ENCODE measurements at places on chromosomes 11 and 22.
A peak's percentile ranks its signal among the peaks of the same experiment; 100 is the strongest.

GRCh38 chr22:29306835-29307595 is 565 bp downstream of the GAS2L1 start:
- no peak for DNase-seq

- DNase-seq = no peak
Observed at GRCh38 chr11:69448471-69449284, 32.8 kb upstream of the LINC01488 start.

DNA sequence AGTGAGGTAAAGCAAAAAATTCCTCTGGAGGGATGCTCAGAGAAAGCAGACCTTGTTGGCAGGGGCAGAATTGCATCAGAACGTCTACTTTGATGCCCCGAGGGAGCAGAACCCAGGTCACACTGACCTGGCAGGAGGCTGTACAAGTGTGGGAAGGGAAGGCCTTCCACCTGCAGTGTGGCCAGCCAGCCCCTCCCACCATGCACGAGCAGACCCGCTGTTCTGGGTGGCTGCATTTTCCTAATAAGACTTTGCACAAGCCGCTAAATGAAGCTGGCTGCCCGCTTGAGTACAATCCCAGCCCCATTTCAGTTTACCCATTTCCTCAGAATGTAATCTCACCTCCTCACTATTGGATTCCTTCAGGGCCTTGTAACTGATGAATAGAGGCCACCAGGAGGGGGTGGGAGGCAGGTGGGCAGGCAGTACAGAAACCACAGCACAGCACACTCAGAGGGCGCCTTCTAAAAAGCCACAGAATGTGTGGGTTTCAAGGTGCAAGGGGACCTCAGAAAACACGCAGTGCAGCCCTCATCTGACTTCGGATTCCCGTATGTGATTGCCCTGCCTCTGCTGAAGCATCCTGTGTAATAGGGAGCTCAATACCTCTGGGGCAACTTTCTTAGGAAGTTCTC is 316.6 kb downstream of the OPCML start:
- no peak for DNase-seq

DNA sequence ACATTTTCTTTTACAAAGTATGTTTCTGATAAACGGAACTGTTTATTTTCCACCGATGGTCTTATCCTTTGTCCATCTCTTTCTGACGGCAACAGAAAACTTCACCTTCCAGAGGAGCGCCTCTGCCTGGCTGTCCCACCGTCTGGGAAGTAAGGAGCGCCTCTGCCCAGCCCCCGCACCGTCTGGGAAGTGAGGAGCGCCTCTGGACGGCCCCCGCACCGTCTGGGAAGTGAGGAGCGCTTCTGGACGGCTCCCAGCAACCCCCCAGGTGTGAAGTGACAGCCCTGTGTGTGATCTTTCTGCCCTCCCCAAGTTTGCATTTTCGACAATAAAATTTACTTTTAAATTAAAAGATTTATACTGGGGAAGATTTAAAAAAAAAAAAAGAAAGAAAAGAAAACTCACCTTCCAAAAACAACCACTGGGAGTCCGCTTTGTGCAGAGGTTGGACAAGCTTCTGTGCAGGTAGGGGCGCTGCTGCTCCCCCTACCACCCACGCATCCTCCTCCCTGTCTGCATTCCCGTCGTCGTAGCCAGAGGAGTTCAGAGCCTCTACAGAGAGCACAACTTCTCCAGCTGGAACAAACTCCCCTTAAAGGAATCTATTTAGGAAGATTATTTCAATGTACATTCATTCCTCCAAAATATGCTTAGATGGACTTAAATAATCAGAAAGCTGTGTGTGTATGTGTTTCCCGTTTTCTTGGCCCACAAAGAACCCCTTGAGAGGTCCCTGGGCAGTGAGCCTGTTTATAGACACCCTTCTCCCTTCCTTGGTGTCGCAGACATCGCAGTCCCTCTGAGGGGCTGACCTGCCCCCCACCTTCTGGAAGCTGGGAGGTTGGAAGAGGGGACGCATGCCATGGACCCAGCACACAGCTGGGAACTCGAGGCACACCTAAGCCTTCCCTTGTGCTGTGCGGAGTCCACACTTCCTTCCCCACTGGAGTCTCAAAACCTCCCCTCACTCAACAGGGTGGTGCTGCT is 849 bp upstream of the APOBEC3B start:
- peak; percentile 17 for DNase-seq

GRCh38 chr11:117862019-117862725 is 14.3 kb downstream of the FXYD6 start:
- DNase-seq = no peak

- DNase-seq = no peak
Observed at GRCh38 chr11:44601471-44602370, 36.3 kb downstream of the CD82 start.

- no peak for DNase-seq
Observed at GRCh38 chr11:67113231-67113721, 5.8 kb upstream of the KDM2A start.

DNA sequence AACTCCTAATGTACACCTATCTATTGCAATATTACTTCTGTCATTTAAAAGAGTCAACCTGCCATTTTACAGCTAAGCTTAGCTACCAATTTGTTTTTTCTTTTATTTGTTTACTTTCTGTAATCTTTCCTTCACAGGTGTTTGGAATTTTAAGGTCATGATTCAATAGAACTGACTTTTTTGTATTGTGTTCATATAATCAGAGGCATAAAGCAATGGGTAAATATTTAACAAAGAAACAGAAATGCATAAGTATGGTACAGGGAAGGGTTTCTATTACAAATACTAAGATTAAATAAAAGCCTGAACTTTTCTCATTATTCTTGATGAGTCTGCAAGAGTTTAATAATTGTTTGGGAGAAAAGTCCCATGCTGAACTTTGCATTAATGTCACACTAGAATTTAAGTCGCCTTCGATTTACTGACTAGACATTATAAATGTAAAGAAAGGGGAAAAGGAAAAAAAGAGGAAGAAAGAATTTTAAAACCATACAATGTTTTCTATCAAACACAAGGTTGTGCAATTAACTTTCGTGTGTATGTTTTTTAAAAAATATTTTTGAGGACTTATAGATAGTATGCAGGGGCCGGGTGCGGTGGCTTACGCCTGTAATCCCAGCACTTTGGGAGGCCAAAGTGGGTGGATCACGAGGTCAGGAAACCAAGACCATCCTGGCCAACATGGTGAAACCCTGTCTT is 35.0 kb upstream of the HIPK3 start:
- DNase-seq = no peak

DNA sequence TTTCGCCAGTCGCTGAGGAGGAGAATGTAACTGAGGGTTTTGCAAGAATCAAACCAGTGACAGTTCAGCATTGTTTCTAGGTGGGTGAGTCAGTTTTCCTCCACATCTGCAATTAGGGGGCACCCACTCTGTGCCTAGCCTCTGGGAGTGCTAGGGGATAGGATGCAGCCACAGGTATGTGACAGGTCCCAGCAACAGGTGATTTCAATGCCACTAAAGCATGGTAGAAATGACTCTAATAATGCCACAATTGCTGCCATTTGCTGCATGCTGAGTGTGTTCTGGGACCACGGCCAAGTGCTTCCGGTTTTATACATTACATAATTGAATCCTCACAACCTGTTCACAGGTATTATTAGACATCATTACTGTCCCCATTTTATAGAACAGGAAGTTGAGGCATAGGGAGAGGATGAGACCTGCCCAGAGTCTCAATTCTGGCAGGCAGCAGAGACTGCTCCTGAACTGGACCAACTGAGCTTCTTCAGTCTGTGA is 556 bp downstream of the CRYBB2 start:
- no peak for DNase-seq

DNA sequence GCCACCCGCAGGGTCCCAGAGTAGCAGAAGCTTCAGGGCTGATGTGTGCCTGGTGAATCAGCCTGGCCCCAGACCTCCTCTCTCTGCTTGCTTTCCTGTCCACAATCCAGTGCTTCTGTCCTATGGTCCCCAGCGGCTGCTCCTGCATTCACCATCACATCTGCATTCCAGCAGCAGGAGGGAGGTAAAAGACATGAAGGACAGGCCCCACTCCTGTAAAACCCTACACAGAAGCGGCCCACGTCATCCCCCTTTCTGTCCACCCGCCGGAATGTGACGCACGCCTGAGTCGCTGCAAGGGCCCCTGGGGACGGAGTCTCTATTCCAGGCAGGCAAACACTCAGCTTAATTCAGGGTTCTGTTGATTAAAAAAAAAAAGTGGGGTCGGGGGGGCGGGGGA is 58.3 kb downstream of the CDKN1C start:
- no peak for DNase-seq

DNA sequence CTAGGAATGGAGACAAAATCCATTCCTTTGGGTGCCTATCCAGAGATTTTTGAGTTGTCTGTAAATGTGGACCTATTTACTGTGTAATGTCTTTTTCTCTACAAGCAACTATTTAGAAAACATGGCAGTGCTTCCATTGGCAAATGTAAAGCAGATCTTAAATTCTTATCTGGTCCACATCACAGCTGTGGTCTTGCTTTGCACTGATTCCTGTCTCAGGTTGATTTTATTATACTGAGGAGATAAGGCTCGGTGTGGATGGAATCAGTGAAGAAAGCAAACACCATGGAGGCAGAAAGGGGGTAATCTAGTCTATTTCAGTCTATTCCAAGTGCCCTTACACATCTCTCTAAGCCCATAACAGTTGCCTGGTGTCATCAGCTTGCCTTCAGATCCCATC is 160.5 kb downstream of the NCAM1 start:
- DNase-seq = no peak

DNA sequence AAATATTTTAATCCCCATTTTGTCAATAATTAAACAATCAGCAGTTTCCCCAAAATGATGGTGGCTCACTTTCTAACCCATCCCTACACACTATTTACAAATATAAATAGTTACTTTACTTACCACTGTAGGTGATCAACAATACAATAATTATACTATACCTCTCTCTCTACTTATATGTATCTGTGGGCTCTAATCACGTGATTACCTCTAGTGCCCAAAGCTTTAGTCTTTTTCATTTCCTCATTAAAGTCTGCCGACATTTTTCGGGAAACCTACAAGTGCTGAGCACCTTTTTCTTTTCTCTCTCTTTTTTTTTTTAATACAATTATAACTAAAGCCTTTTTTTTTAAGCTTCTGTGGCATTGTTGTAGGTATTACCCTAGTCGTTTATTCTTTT is 23.9 kb downstream of the DLG2 start:
- no peak for DNase-seq

GRCh38 chr11:70233511-70233934 is 30.4 kb downstream of the FADD start:
- no peak for DNase-seq

DNA sequence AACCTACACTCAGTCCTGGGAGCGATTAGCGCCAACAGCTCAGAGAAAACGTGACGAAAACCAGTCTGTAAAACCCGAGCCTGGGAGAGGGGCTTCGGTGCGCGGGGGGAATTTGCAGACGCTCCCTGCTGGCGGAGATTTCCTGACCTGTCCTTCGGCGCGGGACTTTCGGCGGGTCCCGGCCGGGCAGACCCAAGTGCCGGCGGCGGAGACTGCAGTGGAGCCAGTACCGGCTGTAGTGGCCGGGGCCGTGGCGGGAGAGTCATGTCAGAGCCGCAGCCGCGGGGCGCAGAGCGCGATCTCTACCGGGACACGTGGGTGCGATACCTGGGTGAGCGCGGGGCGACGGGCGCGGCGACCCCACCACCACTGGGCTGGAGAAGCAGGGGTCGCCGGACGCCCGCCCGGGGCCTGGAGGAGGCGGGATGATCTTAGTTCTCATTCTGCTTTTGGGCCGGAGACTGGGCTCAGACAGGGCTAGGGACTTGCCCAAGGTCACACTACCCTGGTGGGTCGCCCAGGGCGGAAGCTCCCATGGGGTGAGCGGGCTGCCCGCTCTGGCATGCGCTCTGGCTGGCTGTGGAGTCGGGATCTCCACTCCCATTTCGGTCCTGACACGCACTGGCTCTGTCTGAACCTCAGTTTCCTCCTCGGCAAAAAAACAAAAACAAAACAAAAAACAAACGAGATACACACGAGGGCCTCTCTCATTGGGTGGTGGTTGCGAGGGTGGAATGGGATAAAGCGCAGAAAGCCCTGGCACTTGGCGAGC is at the start of gene MTFP1:
Gene MTFP1, plus strand, starts transcription at position 153 of the 772 bp plus-strand sequence. Its CDS starts 112 bp downstream, at position 265.
- DNase-seq = no peak

DNA sequence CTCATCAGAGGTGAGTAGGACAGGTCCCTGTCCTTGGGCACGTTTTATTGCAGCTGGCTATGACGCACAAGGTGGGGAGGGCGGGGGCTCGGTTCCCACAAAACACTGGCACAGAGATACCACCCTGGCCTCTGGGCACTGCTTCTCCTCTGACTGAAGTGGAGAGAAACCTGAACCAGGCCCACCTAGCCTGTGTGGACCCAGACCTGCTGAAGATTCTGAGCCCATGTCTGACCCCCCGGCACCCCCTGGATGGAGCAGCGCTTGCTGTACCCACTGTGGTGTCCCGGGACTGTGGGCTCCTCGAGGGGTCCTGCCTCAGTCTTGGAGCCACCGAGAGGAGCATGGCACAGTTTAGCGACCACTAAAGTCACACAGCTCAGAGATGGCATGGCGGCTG is 72.6 kb downstream of the PARVB start:
- no peak for DNase-seq

All from fibroblast of the conjunctiva (primary cell).